CD4-positive, alpha-beta T cell treated with Interleukin-12 subunit alpha and Interleukin-12 subunit beta, for 1 hour (primary cell): ENCODE measurements at places on chromosomes 5 and 9.

GRCh38 chr5:80141147-80141671, 106.1 kb downstream of the THBS4 start:
- DNase-seq: no peak

DNA sequence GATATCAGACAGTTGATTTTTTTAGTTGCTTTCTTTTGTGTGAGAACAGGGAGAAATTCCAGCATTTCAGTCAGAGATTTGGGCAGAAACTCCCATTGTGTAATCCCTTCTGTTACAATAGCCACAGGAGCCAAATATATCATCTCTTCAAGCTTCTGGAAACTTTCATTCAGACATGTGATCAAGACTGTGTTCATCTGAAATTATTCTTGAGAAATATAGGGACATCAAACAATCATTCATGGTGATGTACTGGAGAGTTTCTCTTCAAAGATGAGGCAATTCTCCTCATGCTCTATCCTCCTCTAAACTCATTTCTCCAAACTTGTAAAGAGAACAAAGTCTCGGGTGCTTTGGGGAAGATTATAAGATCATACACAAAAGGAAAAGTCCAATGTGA, 35.2 kb upstream of the CSNK1G3 start:
- no peak for DNase-seq

- no peak for DNase-seq
Observed at GRCh38 chr5:85170183-85170582, 785.5 kb upstream of the EDIL3 start.

GRCh38 chr9:79632705-79633104, 60.9 kb downstream of the TLE4 start:
- no peak for DNase-seq

DNA sequence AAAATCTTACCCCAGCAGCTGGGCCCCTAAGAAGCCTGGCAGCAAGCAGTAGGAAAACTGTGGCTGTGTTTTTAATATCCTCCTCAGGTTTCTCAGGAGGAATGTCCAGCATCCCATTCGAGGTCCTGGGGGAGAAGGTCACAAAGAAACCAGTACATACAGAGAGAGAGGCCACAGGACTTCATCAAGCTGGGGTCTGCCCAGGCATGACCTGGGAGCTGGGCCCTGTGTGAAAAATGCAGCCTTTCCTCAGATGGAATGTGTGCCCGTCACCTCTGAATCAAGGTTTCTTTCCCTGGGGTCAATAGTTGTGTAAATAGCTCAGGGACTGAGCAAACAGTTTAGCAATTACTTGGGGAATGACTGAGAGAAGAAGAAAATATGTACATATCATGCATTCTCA, 33.9 kb upstream of the RAD23B start:
- DNase-seq: no peak

GRCh38 chr5:158378931-158379330, 520.0 kb upstream of the CLINT1 start:
- DNase-seq: no peak

GRCh38 chr5:61635271-61635670, 303.2 kb downstream of the ZSWIM6 start:
- no peak for DNase-seq

GRCh38 chr5:17882760-17883488, 248.7 kb downstream of the TAF11L14 start:
- no peak for DNase-seq

DNA sequence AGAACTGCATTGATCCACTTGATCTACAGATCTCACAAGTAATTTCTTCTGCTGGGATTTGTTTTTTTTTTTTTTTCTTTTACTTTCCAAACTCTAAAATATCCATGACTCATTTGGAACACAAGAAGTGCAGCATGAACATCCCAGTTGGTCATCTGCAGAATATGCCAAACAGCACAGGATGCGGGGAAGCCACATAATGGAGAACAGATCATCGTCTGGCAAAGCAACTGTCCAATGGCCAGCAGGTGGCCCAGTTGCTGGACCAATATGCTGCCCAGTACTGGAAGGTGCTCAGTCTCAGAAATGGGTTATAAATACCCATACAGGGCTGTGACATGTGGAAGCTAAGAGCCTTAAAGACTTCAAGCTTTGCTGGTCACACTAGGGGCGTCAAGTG, 221.3 kb upstream of the TAS2R1 start:
- DNase-seq: no peak

DNA sequence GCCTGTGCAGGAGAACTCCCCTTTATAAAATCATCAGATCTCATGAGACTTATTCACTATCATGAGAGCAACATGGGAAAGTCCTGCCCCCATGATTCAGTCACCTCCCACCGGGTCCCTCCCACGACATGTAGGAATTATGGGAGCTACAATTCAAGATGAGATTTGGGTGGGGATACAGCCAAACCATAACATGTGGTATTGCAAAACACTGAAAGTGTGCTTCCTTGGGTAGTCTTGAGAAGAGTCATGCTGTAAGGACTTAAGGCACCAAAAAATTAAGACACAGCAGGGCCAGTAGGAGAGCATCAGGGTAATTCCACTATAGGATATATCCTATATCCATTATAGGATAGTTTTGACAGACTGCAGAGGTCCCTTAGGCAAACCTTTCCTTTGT, 29.4 kb upstream of the GDNF start:
- DNase-seq: no peak

GRCh38 chr5:100788417-100788816, 114.7 kb downstream of the ST8SIA4 start:
- DNase-seq: no peak

GRCh38 chr9:137255448-137256114, 454 bp downstream of the NELFB start:
- DNase-seq: no peak

GRCh38 chr5:93596676-93597490, 13.9 kb downstream of the NR2F1 start:
- no peak for DNase-seq

DNA sequence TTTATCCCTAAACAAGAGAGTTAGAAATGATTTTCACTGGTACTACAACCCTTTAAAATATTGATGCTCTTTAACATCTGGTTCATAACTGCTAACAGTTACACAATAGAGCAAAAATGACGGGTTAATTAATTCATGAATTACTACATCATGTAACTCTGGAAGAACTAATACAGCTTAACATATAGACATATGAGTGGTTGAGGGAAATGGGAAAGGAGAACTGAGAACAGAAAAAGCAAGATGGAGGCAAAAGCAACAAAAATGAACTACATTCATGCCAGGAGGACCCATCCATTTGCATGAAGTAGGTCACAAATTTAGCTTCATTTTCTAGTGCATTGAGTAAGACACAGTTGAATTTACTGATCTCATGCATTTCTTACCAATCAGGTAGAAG, 61.8 kb downstream of the C9 start:
- DNase-seq: no peak

- DNase-seq: no peak
Observed at GRCh38 chr9:96720435-96720834, 57.5 kb downstream of the ZNF510 start.

- DNase-seq: peak; percentile 39
Observed at GRCh38 chr5:71586052-71586940, 844 bp upstream of the MCCC2 start.

DNA sequence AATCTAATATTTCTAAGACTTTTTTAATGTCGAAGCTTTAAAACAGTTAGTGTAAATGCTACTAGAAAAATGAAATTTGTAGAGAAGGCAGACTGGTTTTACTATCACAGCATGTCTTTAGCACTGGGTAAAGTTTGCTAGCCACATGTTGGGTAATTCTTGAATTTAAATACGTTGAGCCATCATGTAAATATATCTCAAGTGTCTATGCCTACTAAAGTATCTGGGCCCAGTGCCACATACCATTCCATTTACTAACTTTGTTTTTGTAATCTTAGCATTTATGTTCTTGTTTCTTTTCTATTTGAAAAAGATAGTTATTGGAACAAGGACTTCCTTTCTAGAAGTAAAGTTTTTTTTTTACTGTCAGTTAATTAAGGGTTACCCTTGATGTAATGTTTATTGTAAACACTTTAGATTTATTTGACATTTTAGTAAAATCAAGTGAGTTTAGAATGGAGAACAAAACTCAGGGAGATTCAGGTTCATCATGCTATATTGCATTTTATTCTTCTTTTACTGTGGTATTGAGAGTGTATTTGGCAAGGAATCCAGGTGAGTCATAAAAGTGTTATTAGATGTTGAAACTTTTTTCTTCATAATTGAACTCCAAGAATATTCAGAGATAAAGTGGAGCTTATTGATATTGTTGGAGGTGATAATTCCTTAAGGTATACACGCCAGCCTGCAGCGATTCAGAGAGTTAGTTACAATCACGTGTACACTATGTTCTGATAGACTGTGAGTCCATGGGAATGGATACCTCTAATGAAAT, 182.4 kb downstream of the CCDC171 start:
- no peak for DNase-seq

- no peak for DNase-seq
Observed at GRCh38 chr9:14029806-14030374, 284.1 kb downstream of the NFIB start.

GRCh38 chr5:53928641-53929040, 368.2 kb downstream of the NDUFS4 start:
- DNase-seq: no peak

GRCh38 chr5:131976414-131977211, 31.1 kb upstream of the MEIKIN start:
- no peak for DNase-seq

- no peak for DNase-seq
Observed at GRCh38 chr9:110728058-110728457, 59.5 kb downstream of the MUSK start.

GRCh38 chr9:125527471-125528002, 179.5 kb downstream of the MAPKAP1 start:
- no peak for DNase-seq

DNA sequence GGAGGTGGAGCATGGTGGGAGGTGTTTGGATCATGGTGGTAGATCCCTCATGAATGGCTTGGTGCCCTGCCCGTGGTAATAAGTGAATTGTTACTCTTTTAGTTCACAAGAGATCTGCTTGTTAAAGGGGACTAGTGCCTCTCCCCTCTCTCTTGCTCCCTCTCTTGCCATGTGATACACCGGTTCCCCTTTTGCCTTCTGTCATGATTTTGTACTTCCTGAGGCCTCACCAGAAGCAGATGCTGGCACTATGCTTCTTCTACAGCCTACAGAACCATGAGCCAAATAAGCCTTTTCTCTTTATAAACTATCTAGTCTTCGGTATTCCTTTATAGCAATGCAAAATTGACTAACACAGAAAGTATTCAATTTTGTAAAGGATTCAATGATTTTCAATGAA, 817.1 kb downstream of the TLR4 start:
- no peak for DNase-seq

DNA sequence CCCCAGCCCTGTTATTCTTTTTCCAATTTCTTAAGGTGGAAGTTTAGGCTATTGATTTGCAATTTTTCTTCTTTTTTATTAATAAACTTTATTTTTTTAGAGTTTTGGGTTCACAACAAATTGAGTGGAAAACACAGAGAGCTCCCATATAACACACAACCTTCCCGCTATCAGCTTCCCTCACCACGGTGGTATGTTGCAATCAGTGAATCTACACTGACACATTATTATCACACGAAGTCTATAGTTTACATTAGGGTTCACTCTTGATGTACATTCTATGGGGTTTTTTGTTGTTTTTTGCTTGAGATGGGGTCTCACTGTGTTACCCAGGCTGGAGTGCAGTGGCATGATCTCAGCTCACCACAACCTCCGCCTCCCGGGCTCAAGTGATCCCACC, 4.8 kb upstream of the NFX1 start:
- DNase-seq: no peak

DNA sequence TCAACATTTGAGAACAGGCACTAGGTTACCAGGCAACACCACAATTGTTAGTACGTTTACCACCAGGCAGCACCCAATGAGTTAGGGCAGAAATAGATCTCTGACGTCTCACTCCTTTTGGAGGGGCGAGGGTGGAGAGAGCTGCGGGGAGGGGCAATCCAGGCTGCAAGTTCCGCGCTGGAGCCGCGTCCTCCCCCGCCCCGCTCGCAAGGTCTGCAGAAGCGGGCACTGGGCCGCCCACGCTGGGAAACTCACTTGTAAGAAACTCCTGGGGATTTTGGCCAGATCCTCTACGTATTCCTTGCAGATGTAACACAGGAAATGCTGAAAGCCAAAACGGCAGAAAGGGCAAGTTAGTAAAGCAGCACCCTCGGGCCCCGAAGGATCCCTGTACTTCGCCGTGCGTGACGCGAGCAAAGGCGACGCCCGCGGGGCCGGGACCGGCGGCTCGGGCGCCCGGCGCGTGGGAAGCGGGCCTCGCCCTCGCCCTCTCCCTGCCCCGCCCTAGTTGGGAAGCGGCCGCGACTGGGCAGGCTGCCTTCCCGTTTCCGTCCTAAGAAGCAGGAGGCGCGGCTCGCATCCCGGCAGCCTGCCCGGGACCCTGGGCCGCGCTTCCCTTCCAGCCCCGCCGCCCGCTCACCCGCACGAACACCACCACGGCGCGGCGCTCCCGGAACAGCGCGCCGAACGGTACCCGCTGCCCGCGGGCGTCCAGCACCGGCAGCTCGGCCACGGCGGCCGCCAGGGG, 493 bp downstream of the PRXL2C start:
- peak; percentile 87 for DNase-seq

DNA sequence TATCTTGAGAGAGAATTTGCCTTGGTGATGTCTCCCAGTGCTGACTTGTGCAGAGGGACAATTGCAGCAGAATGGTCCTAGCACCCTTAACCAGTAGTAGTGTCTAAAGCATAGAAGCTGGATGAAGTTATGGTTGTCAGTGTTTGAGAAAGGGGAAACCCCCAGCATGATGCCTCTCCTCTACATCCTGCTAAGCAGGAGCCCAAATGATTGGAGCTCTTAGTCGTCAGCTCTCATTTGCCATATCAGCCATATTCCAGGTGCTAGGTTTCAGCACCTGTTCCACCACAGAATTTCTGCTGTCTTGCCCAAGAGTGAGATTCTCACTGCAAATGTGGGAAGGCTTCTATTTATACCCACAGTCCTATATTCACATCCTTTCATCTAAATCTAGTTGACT, 43.7 kb upstream of the RFX3 start:
- DNase-seq: no peak

GRCh38 chr9:135342206-135343130, 137.1 kb upstream of the PPP1R26 start:
- no peak for DNase-seq

DNA sequence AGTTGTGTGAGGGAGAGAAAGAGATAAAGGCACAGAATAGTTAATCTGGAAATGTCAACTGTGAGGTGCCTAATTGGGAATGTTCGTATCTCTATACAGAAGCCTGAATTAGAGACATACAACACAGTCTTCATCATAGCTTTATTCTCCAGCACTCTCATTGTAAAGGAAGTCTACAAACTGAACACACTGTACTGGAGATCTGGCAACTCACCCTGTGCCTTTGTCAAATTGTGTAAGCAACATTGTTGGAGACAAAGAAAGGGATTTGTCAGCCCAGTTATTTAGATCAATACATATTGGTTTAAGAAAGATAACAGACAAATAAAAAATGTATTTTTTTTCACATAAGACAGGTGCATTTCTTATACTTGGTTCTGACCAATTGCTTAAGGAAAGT, 832.9 kb upstream of the DMAC1 start:
- DNase-seq: no peak

GRCh38 chr9:98854266-98854665, 46.8 kb downstream of the GALNT12 start:
- no peak for DNase-seq
